Head of caudate nucleus (tissue), 42 donors: ENCODE measurements at places on chromosomes 16 and 17.
A peak's percentile ranks its signal among the peaks of the same experiment; 100 is the strongest.

GRCh38 chr16:17408296-17408695 is 62.5 kb downstream of the XYLT1 start:
- DNase-seq: no peak

DNA sequence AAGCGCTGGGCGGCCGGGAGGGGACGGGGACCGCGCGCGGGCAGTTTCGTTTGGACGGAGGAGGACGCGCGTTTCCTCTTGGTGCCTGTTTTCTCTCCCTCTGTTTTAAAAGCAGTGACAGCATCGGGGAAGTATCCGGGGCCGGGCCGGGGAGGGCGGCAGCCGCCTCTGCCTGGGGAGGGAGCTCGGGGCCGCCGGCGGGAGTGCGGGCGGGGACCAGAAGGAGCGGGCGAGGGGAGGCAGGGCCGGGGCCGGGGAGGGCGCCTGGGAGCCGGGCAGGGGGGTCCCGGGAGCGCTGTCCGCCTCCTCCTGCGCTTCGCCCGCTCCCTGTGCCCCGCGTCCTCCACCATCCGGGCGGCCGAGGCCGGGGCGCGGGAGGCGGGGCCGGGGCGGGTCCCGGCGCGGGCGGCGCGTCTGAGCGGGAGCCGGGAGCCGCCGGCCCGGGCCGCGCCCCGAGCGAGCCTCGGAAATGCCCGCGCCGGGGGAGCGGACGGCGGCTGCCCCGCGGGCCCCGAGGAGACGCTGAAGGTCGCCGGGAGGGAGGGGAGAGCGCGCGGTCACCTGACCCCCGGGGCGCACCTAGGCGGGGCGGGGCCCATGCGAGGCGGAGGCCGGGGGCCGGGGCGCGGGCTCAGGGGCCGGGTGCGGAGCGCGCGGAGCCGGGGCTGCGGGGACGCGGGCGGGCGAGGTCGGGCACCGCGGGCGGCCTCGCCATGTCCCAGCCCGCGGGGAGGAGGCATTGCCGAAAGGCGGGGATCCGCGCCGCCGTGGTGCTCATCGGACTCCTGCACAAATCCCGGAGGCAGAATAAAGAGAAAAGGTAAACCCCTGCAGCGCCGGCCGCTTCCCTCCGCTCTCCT is 57.3 kb downstream of the RAP1GAP2 start:
- DNase-seq: no peak

DNA sequence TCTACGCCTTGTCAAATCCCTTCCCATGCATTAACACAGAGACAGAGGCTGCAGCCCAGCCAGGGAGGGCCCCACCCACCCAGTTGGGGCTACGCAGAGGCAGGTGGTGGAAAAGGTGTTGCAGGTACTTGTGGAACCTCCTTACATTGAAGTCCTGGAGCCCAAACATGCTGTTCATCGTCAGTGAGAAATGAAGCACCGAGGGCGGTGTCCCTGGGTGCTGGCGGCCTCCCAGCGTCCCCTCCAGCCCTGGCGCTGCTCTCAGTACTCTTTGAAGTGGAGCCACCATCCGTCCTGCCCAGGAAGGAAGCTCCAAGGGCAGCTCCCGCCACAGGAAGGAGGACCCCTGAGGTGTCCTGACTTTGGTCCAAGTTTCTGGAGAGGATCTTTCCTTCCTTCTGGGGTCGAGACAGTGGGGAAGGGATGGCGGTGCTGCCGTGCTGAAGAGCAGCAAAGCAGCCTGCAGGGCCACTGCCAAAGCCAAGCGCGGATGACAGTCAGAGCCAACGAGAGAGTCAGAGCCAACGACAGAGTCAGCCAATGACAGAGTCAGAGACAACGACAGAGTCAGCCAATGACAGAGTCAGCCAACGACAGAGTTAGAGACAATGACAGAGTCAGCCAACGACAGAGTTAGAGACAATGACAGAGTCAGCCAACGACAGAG is 23.4 kb downstream of the LMF1 start:
- DNase-seq: no peak

- peak; percentile 56 for DNase-seq
Measured at GRCh38 chr16:24046442-24046841, 209.7 kb upstream of the CACNG3 start.

- DNase-seq: no peak
Measured at GRCh38 chr16:83579436-83579835, 228.3 kb upstream of the HSBP1 start.

DNA sequence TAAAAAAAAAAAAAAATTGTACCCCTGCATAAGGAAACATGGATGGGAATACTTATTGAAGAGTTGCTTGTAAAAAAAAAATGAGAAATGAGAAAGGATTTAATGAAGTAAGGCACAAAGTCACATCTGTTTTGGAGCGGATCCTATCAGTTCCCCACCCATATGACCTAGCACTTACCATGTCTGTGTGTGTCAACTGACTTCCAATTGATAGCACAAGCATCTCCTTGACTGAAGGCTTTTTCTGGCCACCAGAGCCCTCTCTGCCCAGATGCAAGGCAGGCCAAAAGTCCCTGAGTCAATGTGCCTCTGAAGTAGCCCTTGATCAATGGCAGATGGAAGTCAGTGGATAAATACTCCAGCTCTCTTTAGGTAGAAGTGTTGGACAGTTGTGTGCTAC is 13.4 kb upstream of the NLK start:
- no peak for DNase-seq

DNA sequence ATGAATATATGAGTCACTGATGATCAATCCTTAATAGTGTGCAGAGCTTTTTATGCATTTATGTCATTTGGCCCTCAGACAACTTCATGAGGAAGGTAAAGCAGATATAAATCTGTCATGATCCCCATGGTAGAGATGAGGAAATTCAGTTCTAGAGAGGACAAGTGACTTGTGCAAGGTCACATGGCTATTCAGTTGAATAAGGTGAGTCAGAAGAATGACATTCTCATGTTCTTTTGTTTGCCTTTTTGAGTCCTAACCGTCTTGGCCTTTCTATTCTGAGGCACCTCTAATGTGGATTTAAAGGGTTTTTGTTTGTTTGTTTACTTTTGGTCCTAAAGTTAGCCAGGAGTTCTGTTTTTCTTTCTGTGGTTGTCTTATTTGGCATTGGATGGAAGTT is 116.2 kb upstream of the ELAC2 start:
- DNase-seq: no peak

- no peak for DNase-seq
Measured at GRCh38 chr17:81551458-81552243, 502 bp downstream of the FAAP100 start.

DNA sequence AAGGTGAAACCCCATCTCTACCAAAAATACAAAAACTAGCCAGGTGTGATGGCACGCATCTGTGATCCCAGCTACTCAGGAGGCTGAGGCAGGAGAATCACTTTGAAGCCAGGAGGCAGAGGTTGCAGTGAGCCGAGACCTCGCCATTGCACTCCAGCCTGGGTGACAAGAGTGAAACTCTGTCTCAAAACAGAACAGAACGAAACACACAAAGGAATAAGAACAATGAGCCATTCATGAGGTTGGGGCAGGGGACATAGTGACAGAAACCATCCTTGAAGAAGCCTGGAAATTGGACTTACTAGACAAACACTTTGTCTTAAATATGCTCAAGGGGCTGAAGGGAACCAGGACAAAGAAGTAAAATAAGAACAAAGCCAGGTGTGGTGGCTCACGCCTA is 39.4 kb downstream of the WDR45B start:
- DNase-seq: no peak

DNA sequence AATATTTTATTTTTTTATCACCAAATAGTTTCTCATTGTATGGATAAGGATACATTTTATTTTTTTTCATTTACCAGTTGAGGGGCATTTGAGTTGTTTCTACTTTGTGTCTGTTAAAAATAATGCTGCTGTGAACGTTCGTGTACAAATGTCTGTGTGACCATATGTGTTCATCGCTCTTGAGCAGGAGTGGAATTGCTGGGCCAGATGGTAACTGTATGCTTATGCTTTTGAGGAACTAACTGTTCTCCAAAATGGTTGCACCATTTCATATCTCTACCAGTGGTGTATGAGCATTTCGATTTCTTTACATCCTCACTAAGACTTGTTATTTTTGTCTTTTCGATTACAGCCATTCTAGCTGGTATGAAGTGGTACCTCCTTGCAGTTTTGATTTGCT is 212.5 kb upstream of the N4BP1 start:
- no peak for DNase-seq

- no peak for DNase-seq
Measured at GRCh38 chr17:5127910-5128309, 12.1 kb downstream of the USP6 start.

DNA sequence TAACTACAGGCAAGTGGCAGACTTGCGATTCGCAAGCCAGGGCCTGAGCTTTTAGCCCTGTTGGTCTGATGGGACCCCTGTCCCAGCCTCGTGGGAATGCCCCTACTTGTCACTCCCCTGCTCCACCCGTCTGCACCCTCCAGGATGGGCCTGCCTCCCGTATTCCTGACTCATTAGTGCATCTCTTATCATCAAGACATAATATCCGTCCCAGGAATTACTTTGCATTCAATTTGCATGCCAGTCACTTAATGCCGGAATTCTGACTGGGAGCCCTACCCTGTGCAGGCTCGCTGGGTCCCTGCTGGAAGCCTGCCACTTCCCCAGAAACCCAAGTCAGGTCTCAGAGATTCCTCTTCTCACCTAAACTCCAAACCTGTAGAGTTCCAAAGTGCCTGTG is 3.3 kb downstream of the PRSS53 start:
- DNase-seq: no peak

DNA sequence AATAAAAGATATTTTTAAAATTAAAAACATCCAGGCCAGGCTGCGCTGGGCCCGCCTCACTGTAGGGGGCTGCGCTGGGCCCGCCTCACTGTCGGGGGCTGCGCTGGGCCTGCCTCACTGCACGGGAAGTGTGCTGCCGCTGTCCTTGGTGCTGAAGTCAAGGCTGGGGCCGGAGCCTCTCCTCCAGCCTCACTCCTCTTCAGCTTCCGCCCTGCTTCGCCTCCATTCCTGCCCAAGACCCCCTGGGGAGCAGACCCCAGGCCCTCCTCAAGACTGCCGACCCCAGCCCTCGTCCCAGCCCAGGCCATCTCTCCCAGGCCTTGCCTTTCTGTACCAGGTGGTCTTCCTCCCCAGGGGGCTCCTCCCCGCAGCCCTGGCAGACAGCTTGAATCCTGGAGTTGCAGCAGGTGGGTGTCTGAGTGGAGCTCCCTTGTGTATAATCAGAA is 26.2 kb downstream of the ENDOV start:
- DNase-seq: no peak

- peak; percentile 68 for DNase-seq
Measured at GRCh38 chr17:15261258-15261801, 3.8 kb downstream of the PMP22 start.

GRCh38 chr17:30555942-30556341 is 78.7 kb downstream of the GOSR1 start:
- DNase-seq: no peak

GRCh38 chr17:75109046-75109406 is 743 bp upstream of the ARMC7 start:
- no peak for DNase-seq

DNA sequence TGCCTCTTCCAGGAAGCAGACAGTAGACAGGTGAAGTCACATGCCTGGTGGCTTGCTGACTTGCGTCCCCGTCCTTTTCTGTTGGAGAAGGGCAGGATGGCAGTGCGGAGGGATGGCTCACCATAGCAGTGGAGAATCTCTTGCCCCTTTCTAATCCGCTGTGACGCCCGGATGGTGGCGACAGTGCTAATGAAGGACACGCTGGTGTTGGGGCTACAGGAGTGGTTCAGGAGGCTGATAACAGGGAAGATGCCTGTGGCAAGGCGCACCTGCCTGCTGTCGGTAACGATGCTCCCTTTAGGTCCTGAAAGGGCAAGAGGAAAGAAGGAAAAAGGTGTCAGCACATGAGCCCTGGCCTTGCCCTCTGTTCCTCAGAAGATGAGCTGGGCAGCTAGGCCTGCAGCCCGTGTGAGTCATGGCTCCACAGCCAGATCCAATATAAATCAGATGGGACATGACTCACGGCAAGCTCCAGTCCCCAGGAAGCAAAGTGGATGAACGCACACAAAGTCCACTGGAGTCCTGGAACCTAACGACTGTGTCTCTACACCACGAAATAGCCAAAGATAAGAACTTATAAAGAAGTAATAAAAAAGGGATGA is 25.5 kb downstream of the SERPINF1 start:
- no peak for DNase-seq

DNA sequence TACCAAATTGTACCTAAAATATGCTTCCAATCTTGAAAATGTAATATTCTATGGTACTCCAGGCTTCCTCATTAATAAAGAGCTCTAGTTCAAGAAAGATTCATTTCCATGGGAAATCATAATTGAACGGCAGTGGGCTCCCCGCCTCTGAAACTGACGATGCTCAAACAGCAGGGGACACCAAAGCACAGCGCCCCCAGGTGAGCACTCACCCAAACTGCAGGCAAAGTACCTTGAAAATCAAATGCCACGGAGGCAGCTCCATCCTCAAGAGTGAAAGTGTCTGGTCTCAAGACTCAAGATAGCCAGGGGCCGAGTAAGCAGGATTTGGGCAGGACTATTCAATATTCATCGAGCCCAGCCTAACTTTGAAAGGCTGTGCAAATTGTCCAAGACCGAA is 217.4 kb upstream of the TNRC6C start:
- DNase-seq: no peak

- DNase-seq: no peak
Measured at GRCh38 chr16:1367486-1368174, 15.9 kb downstream of the GNPTG start.

DNA sequence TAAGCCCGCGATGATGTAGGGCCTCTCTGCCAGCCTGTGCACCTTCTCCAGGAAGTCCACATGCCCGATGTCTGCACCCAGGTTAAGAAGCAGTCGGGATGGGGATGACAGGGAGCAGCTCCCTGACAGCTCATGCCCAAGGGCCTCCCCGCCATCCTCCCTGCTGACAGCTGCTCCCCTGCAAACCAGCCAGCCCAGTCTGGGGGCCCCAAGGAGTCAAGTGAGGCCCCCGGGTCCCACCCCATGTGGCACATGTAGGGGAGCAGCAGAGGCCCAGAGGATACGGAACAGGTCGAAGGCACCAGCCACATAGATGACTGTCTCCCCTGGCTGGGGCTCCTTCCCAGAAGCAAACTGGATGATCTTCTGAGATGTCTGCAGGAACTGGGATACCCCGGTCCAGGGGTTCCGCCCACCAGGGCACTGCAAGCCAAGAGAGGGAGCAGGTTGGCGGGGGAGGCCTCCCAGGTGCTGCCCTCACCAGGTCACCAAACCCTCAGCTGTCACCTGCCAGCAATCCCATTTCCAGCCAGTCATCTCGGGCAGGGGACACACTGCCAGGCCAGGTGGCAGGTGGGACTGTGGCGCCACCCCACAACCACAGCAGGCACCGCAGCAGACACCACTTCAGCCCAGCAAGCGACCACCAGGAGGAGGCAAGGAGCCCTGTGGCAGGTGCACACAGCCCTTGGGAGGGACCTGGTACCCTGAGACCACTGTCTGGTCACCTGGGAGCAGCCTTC is 4.6 kb downstream of the PCYT2 start:
- no peak for DNase-seq

DNA sequence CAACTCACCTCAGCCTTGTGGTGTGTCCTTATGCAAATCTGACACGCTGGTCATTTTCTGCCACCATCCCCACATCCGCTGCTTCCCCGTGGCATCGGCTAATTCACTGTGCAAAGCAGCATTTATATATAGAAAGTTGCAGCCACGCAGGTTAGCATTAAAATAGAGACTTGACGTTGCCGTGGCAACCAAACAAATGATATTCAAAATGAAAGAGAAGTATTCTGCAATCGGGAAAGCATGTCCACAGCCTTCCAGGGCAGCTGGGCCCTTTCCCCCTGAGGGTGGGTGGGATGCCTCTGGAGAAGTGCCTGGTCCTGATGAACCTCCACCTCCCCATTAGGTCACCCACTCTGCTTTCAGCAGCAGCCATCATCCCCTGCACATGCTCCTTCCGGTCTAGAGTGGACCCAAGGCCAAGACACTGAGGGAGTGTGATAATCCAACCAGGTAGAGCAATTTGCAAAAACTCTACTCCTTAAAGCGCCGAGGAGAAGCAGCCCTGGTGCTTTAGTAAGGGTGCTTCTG is 138.7 kb downstream of the GAS7 start:
- peak; percentile 51 for DNase-seq
